ENCODE measurements at places on chromosomes 1 and 21.

DNA sequence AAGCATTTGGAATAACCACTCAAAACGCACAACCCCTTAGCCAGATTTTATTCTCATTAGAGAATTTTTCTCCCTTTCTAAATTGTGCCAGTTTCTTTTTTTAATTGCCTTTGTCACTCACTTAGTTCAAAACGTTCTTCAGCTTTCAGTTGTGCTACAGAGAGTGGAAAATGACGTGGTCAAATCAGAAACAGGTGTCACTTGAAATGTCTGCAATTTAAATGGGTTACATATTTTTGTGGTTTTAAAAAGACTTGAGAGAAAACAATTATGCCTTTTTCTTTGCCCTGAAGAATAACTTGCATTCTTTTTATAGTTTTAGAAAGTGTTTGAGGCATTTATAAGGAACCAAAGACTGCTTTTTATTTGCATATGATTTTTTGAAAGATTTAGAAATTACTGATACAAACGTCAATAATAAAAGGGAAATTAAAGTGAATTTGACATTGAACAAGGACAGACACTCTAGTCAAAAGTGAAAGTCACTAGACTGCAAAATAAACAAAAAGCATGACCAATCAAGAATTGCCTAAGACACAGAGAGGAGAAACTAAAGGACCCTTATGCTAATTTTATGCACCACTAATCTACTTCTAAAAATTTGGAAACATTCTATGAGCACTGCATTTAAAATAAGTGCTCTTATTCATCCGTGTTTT, 191.0 kb downstream of the TPR start:
- peak; percentile 82 for DNase-seq

GRCh38 chr1:189269011-189269410, 1208.7 kb downstream of the BRINP3 start:
- no peak for DNase-seq

DNA sequence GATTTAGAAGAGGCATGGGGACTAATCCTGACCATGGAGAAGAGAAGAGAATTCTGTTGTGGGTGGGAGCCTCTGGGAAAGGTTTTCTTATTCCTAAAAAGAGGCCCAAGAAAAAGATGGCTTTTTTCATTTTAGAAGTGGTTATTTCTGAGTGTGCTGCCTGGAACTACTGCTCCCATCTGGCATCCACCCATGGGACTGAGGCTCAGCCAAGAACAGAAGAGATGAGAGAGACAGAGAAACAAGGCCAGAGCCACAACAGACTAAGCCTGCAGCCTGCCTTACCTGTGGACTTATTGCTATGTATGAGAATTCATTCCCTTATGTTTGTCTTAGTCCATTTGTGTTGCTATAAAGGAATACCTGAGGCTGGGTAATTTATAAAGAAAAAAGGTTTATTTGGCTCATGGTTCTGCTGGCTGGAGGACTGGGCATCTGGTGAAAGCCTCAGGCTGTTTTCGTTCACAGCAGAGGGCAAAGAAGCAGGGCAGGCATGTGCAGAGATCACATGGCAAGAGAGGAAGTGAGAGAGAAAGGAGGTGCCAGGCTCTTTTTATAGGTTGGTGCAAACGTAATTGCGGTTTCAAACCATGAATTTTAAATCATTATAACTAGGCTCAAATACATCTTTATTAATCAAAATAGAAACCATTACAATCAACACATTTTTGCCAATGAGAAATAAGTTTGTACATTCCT, 57.5 kb upstream of the PRDM2 start:
- no peak for DNase-seq

GRCh38 chr1:93681101-93681988, at the start of gene BCAR3:
Gene BCAR3, minus strand, starts transcription at chr1:93681837. Its CDS starts 6,907 bp downstream, at chr1:93674930.
- DNase-seq, result peak; percentile 71

DNA sequence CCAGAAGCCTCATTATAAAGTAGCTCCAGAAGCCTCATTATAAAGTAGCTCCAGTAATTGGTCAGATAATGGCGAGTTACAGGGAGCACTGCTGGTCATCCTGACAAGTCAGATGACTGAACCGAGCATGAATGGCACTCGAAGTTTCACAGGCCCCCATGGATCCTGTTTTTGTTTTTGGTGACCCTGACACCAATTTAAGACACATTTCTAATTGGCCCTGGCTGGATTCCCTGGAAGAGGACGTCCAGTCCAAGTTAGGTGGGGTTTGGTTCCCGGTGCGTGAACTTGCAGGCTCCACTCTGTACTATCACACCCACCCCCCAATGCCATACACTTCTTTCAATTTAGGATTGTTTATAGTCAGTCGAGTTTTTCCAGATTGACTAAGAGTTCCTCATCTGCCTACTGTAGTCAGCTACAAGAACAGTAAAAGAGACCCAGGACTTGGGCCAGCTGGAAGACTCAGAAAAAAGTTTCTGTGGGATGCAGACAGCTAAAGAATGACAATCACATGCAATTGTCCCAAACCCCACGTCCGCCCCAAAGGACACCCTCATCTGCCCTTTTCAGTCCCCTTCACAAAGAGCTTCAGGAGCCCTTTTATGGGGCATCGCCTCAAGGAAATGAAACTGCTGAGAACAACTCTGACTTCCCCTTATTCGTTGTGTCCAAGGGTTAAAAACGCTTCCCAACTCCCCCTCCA, 2.7 kb downstream of the DHRS3 start:
- no peak for DNase-seq

GRCh38 chr1:108130794-108131193, 69.3 kb downstream of the SLC25A24 start:
- DNase-seq, result no peak

- peak; percentile 97 for DNase-seq
These were observed 28.3 kb downstream of the SCP2 start for GRCh38 chr1:52955129-52955970.

- DNase-seq, result peak; percentile 32
These were observed 12.5 kb upstream of the KCNA3 start for GRCh38 chr1:110687250-110687649.

All from fibroblast of skin of right quadriceps (primary cell).